ENCODE measurements at places on chromosomes 7 and 10. TPM values are rescaled to one million over a fixed set of nuclear protein-coding genes. Genes with fewer than 3 reads are reported as not detected.

DNA sequence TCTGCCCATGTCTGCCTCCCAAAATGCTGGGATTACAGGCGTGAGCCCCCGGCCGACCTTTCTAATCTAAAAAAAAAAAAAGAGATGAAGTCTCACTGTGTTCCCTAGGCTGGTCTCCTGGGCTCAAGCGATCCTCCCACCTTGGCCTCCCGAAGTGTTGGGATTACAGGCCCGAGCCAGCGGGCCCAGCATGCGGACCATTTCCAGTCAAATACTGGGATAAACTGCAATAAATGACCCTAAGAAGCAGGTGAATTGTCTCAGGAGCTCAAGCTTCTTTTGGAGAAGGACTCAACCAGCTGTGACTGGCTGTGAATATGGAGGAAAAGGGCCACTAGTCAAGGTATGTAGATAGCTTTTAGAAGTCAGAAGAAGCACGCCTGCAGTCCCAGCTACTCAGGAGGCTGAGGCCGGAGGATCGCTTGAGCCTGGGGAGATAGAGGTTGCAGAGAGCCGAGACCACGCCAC lies 550 bp upstream of the CREM start:
- H3K4me3 ChIP-seq = peak overlapping the region; percentile 95
- no peak for DNase-seq
- no peaks in the 10 kb centered on the region for H3K27me3 ChIP-seq
- no peaks in the 10 kb centered on the region for H3K36me3 ChIP-seq

- no peaks in the 10 kb centered on the region for H3K36me3 ChIP-seq
- peaks cover 27% of the 10 kb centered on the region for H3K4me1 ChIP-seq
- no peak overlapping the region for H3K4me3 ChIP-seq
- H3K27ac ChIP-seq = no peak overlapping the region
- DNase-seq = no peak
Observed at GRCh38 chr10:60235001-60235400, 154.7 kb downstream of the ANK3 start.

DNA sequence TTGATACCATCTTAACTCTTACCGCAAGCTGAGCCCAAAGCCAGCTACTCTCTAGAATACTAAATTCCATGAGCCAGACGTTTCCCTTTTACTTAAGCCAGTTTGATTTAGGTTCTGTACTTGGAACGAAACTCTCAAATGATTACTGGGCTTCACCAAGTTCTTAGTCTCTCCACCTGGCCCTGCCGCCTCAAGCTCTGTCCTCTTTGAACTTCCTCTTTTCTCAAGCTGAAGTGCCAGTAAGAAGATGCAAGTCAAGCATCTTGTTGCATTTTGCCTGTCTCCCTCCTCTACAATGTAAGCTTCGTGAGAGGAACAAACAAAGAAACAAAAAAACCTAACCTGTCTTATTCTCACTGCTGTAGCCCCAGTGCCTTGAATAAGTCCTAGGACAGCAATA lies 358.2 kb upstream of the NPVF start:
- no peaks in the 10 kb centered on the region for H3K4me1 ChIP-seq
- peaks cover 9% of the 10 kb centered on the region for H3K27me3 ChIP-seq
- no peak overlapping the region for H3K4me3 ChIP-seq
- no peak for DNase-seq

- peaks cover 2% of the 10 kb centered on the region for H3K36me3 ChIP-seq
- H3K4me3 ChIP-seq = no peak overlapping the region
- H3K4me1 ChIP-seq = no peaks in the 10 kb centered on the region
- H3K27ac ChIP-seq = no peak overlapping the region
Observed at GRCh38 chr7:120272261-120272660, 714 bp upstream of the KCND2 start.

GRCh38 chr7:4687956-4688355 lies 5.9 kb downstream of the FOXK1 start:
- H3K4me1 ChIP-seq = peaks cover 43% of the 10 kb centered on the region
- H3K27ac ChIP-seq = no peak overlapping the region
- no peaks in the 10 kb centered on the region for H3K27me3 ChIP-seq
- DNase-seq = no peak
- peaks cover 46% of the 10 kb centered on the region for H3K36me3 ChIP-seq

DNA sequence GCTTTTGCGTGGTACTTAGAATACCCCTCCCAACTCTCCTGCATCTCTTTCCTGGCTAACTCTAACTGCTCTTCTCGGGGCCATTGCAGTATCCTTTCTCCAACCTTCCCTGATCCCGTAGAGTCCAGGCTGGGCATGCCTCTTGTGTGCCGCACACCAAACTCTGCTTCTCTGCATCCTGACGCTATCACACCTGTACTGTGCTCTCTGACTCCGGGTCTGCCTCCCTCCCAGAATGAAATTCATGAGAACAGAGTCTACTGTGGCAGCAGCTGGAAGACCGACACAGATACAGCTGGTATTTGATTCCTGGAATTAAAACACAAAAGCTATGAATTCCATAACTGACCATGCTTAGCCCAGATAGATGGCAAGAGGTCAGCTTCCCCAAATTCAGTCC lies 60.9 kb downstream of the C10orf67 start:
- no peak for DNase-seq
- no peaks in the 10 kb centered on the region for H3K36me3 ChIP-seq
- H3K4me3 ChIP-seq = no peak overlapping the region

DNA sequence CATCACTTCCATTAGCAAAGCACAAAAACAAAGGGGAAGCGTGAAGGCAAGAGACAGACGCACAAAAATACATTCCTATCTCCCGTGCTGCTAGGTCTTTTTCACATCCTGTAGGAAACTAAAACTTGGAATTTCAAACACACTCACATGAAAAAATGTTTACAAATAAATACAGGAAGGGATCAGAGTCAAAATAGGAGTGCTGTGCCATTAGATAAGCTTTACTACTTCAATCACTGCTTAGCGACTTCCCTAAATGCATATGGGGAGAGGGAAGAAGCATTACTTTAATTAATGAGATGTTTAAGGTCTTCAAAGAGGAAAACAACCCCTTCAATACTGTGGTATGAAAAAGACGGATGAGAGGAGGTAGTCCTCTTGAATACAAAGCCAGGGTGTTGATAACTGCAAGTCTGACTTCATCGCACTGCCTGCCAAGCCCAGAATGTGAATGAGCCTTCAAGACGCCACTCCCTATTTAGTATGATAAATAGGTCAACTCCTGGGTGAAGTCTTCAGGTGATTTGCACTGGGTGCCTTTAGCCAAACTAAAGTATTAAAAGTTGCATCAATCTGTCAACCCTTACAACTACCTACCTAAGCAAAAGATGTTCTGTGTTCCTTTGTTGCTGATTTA lies 13.9 kb downstream of the PARD3 start:
- no peak for DNase-seq
- no peaks in the 10 kb centered on the region for H3K36me3 ChIP-seq
- no peak overlapping the region for H3K4me3 ChIP-seq
- H3K4me1 ChIP-seq = no peaks in the 10 kb centered on the region

- no peak for DNase-seq
- no peaks in the 10 kb centered on the region for H3K27me3 ChIP-seq
- no peaks in the 10 kb centered on the region for H3K36me3 ChIP-seq
- no peak overlapping the region for H3K4me3 ChIP-seq
- peaks cover 11% of the 10 kb centered on the region for H3K4me1 ChIP-seq
Observed at GRCh38 chr10:33241351-33241750, 93.1 kb downstream of the NRP1 start.

- H3K36me3 ChIP-seq = peaks cover 12% of the 10 kb centered on the region
- H3K4me3 ChIP-seq = no peak overlapping the region
- DNase-seq = no peak
- no peaks in the 10 kb centered on the region for H3K4me1 ChIP-seq
- peak overlapping the region; percentile 37 for H3K27ac ChIP-seq
Observed at GRCh38 chr10:17051851-17052250, 77.8 kb downstream of the CUBN start.

DNA sequence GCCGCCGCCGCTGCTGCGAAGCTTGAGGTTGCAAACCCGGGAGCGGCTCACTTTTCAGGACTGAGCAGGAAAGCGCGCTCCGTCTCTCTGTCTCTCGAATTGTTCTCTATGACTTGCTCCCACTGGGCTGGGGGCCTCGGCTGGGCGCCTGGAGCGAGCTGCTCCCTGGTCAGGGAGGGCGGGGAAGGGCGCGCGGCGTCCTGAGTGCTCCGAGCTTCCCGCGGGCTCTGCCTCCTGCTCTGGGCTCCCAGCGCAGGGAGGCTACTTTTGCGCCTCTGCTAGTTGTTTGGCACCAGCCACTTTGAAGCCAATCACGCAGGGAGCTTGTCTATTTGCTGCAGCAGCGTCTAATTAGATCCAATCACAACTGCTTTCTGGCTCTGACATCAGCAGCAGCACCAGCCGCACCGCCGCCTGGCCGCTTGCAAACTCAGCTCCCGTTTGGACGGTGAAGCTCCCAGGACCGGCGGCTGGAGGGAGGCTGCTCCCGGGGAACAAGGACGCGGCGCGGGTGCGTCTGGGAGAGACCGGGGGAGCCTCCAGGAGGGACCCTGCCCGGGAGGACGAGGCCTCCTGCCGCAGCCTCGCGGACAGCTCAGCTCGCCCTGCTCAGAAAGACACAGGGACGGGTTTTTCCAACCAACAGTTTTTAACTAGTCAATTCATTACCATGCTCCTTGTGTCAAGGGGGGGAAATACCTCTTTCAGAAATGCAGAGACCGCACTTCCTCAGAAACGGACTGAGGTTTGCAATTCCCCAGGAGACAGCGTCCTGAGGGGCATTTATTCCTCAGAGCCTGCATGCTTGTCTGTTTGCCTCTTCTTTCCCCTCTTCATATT lies at the start of gene ADARB2:
Gene ADARB2 (minus strand): TSS at position 304 of the 840 bp plus-strand sequence.
- no peaks in the 10 kb centered on the region for H3K36me3 ChIP-seq
- DNase-seq = no peak
- H3K4me3 ChIP-seq = no peak within 1 kb of the TSS
- no peak within 1 kb of the TSS for H3K27ac ChIP-seq
- H3K4me1 ChIP-seq = no peaks in the 10 kb centered on the region

- no peak for DNase-seq
- H3K4me1 ChIP-seq = no peaks in the 10 kb centered on the region
- H3K27me3 ChIP-seq = no peaks in the 10 kb centered on the region
- no peaks in the 10 kb centered on the region for H3K36me3 ChIP-seq
- no peak overlapping the region for H3K4me3 ChIP-seq
- H3K27ac ChIP-seq = no peak overlapping the region
Observed at GRCh38 chr7:159013181-159013690, 131.4 kb downstream of the VIPR2 start.

- no peak overlapping the region for H3K4me3 ChIP-seq
- no peak overlapping the region for H3K27ac ChIP-seq
- no peaks in the 10 kb centered on the region for H3K36me3 ChIP-seq
- no peaks in the 10 kb centered on the region for H3K4me1 ChIP-seq
- H3K27me3 ChIP-seq = peaks cover 14% of the 10 kb centered on the region
- no peak for DNase-seq
Observed at GRCh38 chr10:112126901-112127300, 56.7 kb downstream of the GPAM start.

DNA sequence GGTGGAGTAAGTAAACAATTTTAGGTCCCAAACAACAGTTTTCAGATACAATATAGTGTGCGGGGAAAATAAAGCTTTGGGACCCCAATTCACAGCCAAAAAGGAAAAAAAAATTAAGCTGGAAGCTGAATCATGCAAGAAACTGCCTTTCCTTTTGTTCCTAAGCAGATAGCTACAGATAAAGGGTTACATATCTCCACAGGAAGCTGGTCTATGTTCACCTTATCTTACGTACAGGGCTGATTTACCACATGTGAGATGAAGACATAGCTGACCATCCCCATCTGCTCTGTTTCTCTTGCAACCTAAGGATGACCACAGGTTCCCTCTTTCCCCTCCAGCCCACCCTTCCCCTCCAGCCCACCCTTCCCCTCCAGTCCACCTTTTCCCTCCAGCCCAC lies 14.2 kb upstream of the PFKP start:
- no peak for DNase-seq
- H3K27ac ChIP-seq = no peak overlapping the region
- H3K36me3 ChIP-seq = no peaks in the 10 kb centered on the region
- H3K4me1 ChIP-seq = peaks cover 2% of the 10 kb centered on the region
- H3K4me3 ChIP-seq = no peak overlapping the region
- peaks cover 3% of the 10 kb centered on the region for H3K27me3 ChIP-seq

DNA sequence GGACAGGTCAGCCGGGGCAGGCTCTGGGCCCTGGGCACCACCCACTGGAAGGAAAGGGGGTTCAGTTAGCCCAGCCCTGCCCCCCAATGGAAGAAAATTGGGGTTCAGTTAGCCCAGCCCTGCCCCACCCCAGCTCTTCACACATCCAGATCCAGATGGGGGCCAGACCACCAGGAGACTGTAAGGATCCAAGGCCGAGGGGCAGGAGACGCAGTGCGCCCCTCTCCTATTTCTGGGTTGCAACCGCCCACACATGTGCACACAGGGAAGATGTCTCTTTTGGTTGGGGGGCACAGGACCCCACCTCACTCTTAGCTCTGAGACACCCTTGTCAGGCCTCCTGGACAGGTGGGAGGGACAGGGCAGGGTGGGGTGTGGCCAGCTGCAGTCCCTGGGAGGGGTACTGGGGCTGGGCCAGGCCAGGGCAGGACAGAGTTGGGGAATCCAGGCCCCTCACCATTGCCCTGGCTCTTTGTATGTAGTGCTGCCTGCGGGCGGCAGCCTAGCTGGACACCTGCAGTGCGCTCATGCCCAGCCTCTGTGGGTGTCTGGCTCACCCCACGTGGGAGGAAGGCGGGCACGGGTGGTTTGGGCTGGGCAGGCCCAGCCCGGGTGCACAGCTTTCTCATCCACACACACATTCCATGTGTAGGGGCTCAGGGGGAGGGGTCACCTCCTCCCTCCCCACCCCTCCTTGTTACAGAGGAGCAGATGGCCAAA lies 141.2 kb downstream of the LHPP start:
- no peak overlapping the region for H3K27ac ChIP-seq
- no peak for DNase-seq
- H3K36me3 ChIP-seq = no peaks in the 10 kb centered on the region
- no peak overlapping the region for H3K4me3 ChIP-seq
- peaks cover 49% of the 10 kb centered on the region for H3K4me1 ChIP-seq
- H3K27me3 ChIP-seq = no peaks in the 10 kb centered on the region

DNA sequence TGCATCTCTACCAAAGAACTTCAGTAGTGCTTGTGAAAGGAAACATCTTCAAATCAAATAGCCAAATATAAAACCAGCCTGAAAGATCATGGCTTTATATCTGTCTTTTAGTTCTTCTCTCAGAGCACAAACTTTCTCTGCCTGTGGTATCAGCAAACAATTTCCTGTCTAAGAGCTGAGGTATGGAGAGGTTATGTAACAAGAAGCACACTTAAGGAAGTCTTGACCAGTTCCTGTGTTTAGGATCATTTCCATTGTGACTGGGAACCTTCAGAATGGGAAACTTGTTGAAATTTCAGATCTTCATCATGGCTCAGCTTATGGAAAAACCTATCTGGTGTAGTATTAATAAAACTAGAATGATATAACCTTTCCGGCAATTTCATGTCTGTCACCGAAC lies 148.8 kb downstream of the MBL2 start:
- no peak for DNase-seq
- H3K27me3 ChIP-seq = no peaks in the 10 kb centered on the region
- no peaks in the 10 kb centered on the region for H3K4me1 ChIP-seq
- no peak overlapping the region for H3K4me3 ChIP-seq

GRCh38 chr7:6382817-6383216 lies 64.9 kb downstream of the DAGLB start:
- H3K36me3 ChIP-seq = peaks cover 4% of the 10 kb centered on the region
- no peak for DNase-seq
- H3K27ac ChIP-seq = no peak overlapping the region
- no peak overlapping the region for H3K4me3 ChIP-seq

Gene FRMD4A
- polyA plus RNA-seq = not detected

Gene ABCB4
- not detected for polyA plus RNA-seq

Gene ADCYAP1R1
- polyA plus RNA-seq = not detected

Gene SND1
- polyA plus RNA-seq = 82.5 TPM

Gene FAM241B
- polyA plus RNA-seq = 18.5 TPM

Data from naive thymus-derived CD8-positive, alpha-beta T cell (primary cell).